ENCODE measurements at places on chromosomes 11 and 22.

DNA sequence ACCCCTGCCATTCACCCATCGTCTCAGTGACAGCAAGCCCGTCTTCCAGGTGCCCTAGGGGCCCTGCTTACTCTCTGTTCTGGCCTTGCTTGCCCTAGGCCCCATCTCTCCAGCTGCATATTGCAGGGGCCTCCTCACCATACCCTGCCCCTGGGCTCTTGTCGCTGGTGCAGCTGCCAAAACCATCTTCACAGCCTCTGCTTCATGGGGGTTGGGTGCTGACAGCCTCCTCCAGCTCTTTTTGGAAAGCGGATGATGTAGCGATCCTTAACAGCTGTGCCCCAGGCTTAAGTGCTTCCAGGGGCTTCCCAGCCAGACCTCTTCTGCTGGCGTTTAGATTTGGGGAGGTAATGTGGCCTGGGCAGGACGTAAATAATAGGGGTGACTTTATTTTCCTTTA is 61.2 kb upstream of the SUSD2 start:
- no peak for DNase-seq

DNA sequence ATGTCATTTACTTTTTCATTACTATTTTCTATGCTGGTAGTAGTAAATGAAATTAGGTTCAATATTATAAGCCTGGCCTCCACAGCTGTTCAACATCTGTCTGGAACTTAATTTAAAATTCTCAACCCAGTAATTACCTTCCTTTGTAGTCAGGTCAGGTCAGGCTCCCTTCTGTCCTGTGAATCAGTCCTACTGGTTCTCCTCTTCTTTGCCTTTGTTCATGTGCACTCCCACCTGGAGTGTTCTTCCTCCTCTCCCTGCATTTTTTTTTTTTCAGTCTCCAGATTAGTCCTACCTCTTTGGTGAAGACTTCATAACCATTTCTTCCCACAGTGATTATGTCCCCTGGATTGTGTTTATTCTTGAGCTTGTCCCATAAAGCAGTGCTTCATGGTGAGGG is 67.9 kb downstream of the DKK3 start:
- DNase-seq = no peak

GRCh38 chr11:95750101-95750500 is 39.5 kb downstream of the FAM76B start:
- no peak for DNase-seq

DNA sequence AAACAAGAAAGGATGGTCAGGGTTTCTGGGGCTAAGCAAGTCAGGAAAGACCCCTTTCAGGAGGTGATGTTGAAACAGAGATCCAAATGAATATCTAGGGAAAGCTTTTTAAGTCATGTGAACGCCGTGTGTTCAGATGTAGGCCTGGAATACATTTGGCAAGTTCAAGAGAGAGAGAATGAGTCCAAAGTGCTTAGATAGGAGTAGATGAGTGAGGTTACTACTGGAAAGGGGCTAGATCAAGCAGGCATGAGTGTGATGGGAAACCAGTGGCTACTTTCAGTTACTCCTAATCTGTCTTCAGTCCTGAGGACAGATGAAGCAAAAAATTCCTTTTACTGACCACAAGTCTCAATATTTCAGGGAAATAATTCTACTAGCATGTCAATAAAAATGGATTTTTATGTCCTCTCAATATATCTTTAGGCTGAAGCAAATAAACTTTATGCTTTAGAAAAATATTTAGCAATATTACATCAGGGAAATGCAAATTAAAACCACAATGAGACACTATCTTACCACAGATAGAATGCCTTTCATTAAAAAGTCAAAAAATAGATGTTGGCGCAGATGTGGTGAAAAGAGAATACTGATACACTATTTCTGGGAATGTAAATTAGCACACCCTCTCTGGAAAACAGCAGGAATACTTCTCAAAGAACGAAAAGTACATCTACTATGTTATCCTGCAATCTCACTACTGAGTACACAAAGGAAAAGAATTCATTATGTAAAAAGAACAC is 1085.0 kb upstream of the TENM4 start:
- no peak for DNase-seq

- DNase-seq = no peak
These were observed 18.4 kb downstream of the OR2AT4 start for GRCh38 chr11:75078233-75078632.

- DNase-seq = no peak
These were observed 33.7 kb downstream of the PICALM start for GRCh38 chr11:86035164-86035563.

DNA sequence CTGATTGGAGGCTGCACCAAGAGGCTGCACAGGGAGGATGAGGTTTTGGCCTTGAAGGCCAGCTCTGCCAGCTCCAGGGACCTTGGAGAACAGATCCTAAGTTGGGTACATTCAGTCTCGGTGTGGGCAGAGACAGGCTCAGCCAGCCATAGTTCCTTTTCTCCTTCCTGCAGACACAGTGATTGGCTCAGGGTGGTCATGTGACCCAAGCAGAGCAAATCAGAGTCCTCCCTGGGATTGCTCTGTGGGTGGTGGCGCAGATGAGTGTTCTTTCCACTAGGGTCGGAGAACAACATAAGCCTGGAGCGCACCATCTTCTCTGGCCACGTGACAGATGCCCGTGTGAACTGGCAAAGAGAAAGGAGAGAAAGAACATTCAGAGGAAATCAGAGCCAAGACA is 47.1 kb upstream of the CCND1 start:
- no peak for DNase-seq

DNA sequence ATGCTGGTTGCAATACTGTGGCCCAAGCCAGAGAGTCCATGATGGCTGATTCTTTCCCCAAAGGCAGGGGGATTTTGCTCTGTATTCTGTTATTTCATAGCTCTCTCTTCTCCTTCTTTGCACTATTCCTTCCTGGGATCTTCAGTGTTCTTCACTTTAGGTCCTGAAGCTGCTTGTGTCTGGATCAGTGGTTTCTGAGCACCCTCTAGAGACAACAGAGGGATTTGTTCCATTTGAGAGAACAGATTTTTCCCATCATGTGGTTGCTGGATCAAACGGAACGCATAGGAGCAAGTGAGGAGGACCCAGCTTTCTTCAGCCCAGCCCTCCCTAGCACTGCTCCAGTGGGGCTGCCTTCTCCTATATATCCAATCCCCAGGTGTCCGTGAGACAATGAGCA is 68.7 kb upstream of the SYN3 start:
- no peak for DNase-seq

- no peak for DNase-seq
These were observed 13.0 kb upstream of the GNAZ start for GRCh38 chr22:23057331-23057730.

- no peak for DNase-seq
These were observed 102.6 kb downstream of the CD44 start for GRCh38 chr11:35241531-35241930.

- DNase-seq = peak; percentile 69
These were observed at the start of gene SVIP for GRCh38 chr11:22829231-22830081. Gene SVIP, minus strand, starts transcription at chr11:22829801. Its CDS starts 53 bp downstream, at chr11:22829748.

DNA sequence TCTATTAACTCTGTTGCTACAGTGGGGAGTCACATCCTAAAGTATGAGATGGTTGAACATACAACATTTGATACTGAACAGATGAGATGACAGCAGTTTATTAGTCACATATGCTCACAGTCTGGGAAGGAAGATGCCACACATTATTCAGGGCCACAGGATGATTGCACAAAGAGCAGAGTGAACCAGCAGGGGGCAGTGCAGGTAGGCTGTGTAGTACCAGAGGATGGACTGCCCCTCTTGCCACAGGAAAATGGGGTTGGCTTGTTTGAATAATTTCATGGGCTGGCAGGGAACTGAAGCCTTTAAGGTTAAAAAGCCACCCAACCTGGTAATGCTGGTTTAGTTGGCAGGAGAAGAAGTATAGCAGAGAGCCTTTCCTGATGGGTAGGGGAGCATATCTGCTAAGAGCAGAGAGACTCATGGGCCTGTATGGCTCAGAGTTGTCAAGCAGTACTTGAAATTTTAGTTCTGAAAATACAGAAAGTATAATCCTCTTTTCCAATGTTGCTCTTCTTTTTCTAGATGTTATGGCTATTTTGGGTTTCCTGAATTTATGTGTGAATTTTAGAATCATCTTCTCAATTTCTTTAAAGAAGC is 180.4 kb upstream of the B3GAT1 start:
- no peak for DNase-seq

DNA sequence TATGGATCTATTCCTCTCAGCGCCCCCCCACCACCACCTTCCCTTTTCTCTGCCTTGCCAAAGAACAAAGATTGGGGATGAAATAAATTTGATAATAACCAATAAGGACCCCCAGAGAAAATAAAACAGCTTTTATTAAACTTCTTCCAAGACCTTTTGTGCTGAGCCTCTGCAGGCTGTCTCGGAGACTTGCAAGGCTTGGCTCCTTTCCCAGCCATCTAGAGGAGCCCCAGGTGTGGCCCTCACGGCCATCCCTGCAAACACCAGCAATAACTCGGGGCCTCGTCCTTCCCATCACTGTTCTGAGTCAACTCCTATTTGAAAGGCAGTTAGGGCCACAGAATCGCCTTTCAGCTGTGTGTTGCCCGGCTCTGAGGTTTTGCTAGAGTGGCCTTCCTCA is 51.2 kb upstream of the LMO1 start:
- no peak for DNase-seq

DNA sequence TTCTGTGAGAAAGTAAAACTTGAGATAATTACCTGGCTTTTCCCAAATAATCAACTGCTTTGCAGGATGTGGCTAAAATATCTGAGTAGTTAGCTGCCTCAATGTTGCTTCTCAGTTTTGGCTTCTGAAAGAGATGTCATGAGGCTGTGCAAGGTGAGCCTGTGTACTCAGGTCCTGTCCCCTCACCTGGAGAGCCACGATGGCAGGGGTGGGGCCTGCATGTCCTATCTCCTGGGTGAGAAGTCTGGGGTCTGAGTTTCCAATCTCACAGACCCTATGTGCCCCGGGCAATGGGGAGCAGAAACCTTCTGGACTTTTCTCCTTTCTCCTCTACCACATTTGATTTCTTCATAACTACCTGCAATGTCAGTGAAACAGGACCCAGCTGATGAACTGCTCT is 338.6 kb upstream of the B3GAT1 start:
- no peak for DNase-seq

DNA sequence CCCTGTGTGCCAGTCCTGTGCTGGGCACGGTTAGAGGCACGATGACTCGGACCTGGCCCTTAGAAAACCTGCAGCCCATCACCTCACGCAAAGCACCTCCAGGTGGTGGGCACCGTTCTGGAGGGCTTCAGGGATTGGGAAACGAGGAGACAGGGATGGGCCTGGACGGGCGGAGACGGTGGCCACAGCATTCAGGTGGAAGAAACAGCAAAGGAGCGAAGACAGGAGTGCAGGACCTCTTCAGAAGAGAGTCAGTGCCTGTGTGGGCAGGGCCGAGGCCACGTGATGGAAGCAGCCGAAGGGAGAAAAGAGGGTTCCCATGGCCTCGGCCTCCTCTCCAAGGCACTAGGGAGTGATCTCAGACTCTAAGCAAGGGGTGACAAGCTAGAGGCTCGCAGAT is 8.1 kb upstream of the SLC22A12 start:
- no peak for DNase-seq

DNA sequence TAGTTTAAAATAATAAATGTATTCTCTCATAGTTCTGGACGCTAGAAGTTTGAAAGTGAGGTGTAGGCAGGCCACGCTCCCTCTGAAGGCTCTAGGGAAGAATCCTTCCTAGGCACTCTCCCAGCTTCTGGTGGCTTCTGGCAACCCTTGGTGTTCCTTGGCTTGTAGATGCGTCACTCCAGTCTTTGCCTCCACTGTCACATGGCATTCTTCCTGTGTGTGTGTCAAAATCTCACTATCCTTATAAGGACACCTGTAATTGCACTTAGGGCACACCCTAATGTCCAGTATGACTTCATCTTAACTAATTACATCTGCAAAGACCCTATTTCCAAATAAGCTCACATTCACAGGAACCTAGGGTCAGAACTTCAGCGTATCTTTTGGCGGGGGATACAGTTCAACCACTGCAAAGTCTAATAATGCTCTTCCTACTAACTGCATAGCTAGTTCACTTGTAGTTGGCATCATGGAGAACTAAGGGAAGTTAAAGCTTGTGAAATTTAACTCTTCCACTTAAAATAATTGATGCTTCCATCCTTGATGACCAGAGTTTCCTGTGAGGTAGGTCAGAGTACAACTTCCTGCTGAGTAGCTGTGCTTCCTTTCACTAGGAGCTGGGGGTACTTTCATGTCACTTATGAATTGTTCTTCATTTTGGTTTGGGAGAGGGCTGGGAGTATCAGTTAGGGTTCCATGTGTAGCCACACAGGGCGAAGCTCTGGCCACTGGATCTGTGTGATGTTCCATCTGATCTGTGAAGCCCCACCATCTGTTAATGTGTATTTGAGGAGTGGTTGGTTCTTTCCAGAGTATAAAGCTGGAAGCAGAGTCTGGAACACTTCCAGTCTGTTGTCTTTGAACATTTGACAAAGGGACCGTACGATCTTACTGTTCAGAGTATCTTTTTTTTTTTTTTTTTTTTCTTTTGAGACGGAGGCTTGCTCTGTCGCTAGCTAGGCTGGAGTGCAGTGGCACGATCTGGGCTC is 10.5 kb downstream of the YWHAH start:
- DNase-seq = no peak

DNA sequence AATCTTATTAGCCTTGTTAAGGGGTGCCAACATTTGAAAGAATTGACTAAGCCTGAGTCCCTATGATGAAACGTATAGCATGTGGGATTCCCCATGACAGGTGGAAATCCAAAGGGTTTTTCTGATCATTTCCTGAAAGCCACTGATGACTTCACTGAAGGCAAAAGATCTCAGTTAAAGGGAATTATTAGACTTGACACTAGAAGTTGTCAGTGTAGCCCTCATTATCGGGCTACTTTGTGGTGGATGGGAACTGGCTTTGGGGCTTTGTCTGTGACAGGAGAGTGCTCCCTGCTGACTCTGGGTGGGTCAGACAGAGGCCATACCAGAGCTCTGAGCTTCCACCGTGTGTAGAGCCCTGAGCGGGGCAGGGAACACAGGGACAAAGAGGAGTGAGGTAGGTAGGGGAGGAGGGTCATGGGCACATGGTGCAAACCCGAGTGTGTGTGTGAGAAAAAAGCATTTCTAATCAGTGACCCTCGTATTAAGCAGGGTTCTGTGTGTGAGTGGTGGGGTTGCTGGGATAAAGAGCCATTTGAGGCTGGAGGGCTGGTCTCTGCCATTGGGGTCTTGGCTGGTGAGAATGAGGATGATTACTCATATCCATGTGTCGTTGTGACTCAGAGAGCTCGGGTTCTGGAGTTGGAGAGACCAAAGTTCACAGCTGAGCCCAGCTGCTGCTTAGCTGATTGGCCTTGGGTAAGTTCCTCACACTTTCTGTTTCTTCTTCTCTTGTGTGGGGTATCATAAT is 101.1 kb downstream of the GRIK4 start:
- no peak for DNase-seq

GRCh38 chr11:91960770-91961169 is 263.8 kb upstream of the FAT3 start:
- DNase-seq = no peak

GRCh38 chr22:42294034-42294985 is 23.9 kb upstream of the TCF20 start:
- no peak for DNase-seq

All from NCI-H1436 treated with DMSO at 0.1 percent for 48 hours (cell line).